CD8-positive, alpha-beta memory T cell (primary cell): ENCODE measurements at places on chromosomes 5 and 9. TPM values are rescaled to one million over a fixed set of nuclear protein-coding genes. Genes with fewer than 3 reads are reported as not detected.

DNA sequence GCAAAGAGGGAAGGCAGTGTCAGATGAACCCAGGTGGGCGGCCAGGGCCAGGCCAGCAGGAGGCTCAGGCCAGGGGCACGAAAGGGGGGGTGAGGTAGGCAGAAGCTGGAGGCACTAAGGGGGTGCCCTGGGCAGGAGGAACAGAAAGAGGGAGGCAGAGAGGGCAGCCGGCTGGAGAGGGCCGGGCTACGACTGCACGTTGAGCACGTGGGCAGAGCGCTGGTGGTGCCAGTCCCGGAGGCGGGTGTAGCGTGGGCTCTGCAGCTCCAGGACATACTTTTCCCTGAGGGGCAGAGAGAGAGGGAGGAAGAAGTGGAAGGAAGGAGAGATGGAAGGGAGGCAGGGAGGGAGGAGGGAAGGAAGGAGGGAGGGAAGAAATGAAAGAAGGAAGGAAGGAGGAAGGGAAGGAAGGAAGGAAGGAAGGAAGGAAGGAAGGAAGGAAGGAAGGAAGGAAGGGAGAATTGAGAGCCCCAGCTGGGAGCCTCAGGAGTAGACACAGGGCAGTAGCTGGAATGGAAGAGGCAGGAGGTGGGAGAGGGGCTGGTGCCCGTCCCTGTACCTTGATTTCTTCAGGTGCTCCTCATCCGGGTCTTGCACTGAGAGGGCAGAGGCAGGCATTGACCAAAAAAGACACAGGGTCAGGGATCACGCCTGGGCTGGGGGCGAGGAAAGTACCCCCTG lies 7.0 kb downstream of the PDLIM7 start:
- H3K4me1 ChIP-seq: no peaks in the 10 kb centered on the region
- DNase-seq: no peak
- no peak overlapping the region for H3K27ac ChIP-seq
- H3K4me3 ChIP-seq: no peak overlapping the region
- H3K36me3 ChIP-seq: no peaks in the 10 kb centered on the region
- H3K27me3 ChIP-seq: no peaks in the 10 kb centered on the region

The PDZD2 gene
- 0.15 TPM for total RNA-seq

The ZNF454 gene
- not detected for total RNA-seq

- no peak overlapping the region for H3K27ac ChIP-seq
- H3K27me3 ChIP-seq: no peaks in the 10 kb centered on the region
- DNase-seq: no peak
- no peaks in the 10 kb centered on the region for H3K36me3 ChIP-seq
Observed at GRCh38 chr5:179504600-179505396, 45.6 kb upstream of the RUFY1 start.

- H3K27me3 ChIP-seq: no peaks in the 10 kb centered on the region
- no peak overlapping the region for H3K27ac ChIP-seq
- H3K36me3 ChIP-seq: no peaks in the 10 kb centered on the region
- H3K4me1 ChIP-seq: no peaks in the 10 kb centered on the region
- no peak for DNase-seq
Observed at GRCh38 chr5:1726956-1727355, 72.7 kb downstream of the MRPL36 start.
